Heart left ventricle (tissue), 16 donors: ENCODE measurements at places on chromosomes 2 and 18. TPM values are rescaled to one million over a fixed set of nuclear protein-coding genes. Genes with fewer than 3 reads are reported as not detected.

DNA sequence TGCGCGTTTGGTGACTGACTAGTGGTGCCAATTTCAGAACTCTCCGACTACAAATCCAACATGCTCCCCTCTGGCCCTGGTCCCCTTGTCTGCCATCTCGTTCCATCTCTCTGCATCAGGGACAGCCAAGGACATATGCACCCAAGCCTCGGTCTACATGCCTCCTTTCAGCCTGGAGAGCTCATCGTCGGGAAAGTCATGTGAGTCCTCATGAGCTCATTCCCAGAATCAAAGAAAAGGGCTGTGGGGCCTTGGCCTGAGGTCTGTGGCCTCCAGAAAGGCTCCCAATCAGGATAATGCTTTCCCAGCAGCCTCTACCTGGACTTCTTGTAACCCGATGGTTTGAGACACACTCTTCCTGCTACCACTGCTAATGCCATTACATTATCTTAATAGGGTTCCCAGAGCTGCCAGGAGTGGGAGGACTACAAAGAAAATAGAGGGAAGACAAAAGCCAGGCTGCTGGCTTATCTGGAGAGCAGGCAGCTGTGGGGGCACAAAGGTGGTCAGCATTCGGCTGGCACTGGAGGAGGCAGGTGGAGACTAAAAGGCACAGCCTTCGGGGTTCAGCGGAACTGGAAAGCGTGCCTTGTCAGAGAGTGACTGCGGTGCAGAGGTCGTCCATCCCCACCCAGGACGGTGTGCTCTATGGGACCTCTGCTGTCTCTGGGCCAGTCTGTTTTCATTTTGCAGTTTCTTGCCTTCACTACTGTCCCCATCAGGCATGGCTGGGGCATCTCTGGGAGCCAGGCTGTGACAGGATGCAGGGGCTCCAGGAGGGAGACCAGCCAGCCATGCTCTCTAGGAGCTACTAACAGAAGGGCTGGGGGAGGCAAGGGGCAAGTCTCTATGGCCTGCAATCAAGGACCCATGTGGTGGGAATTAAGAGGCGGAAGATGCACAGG, 104.4 kb upstream of the SMAD2 start:
- H3K4me1 ChIP-seq: peaks cover 17% of the 10 kb centered on the region
- no peak overlapping the region for H3K27ac ChIP-seq
- no peaks in the 10 kb centered on the region for H3K27me3 ChIP-seq
- no peak overlapping the region for H3K4me3 ChIP-seq

- no peaks in the 10 kb centered on the region for H3K36me3 ChIP-seq
- no peak overlapping the region for H3K4me3 ChIP-seq
- H3K27ac ChIP-seq: no peak overlapping the region
- no peak for DNase-seq
- H3K27me3 ChIP-seq: no peaks in the 10 kb centered on the region
- no peaks in the 10 kb centered on the region for H3K4me1 ChIP-seq
Measured at GRCh38 chr2:65666156-65666725, 233.8 kb upstream of the SPRED2 start.

The PIEZO2 gene
- total RNA-seq: not detected

The UGGT1 gene
- 32.0 TPM for total RNA-seq

DNA sequence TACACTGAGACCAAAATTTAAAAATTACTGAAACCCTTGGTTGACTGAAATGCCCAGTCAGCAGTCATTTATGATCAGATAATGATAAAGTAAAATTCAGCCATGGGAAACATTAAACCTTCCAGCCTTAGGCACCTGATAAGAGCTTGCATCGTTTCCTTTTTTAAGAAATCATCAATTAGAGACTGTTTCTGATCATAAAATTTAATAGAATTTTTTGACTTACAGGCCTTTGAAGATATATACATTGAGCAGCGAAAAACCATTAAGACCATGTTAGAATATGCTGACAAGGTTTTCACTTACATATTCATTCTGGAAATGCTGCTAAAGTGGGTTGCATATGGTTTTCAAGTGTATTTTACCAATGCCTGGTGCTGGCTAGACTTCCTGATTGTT, 99.6 kb upstream of the CSRNP3 start:
- H3K36me3 ChIP-seq: no peaks in the 10 kb centered on the region
- no peak for DNase-seq
- H3K27me3 ChIP-seq: no peaks in the 10 kb centered on the region
- no peak overlapping the region for H3K27ac ChIP-seq

DNA sequence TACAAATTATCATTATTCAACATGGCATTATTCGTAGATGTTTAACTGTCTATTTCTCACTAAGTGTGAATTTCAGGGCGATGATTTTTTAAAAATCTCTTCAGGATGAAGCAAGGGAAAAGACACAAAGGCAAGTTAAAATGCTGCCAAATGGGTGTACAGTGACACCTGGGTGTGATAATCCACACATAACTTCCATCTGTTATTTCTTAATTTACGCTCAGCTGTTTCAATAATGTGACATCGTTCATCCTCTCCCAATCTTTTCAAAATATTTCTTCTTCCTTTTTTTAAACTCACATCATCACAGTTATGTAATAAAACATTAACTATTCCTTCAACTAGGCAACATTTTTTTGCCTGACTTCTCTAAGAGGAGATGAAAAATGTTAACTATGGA, 10.6 kb downstream of the PDE1A start:
- no peaks in the 10 kb centered on the region for H3K27me3 ChIP-seq
- no peak overlapping the region for H3K27ac ChIP-seq
- H3K4me1 ChIP-seq: peaks cover 9% of the 10 kb centered on the region
- no peaks in the 10 kb centered on the region for H3K36me3 ChIP-seq

The C1GALT1C1L gene
- total RNA-seq: 0.79 TPM

GRCh38 chr2:13545320-13545719, 828.6 kb downstream of the TRIB2 start:
- H3K27me3 ChIP-seq: no peaks in the 10 kb centered on the region
- no peaks in the 10 kb centered on the region for H3K4me1 ChIP-seq
- H3K27ac ChIP-seq: no peak overlapping the region
- H3K4me3 ChIP-seq: no peak overlapping the region

GRCh38 chr2:19786408-19787058, 115.2 kb downstream of the TTC32 start:
- H3K36me3 ChIP-seq: no peaks in the 10 kb centered on the region
- H3K27ac ChIP-seq: no peak overlapping the region
- no peak for DNase-seq
- no peaks in the 10 kb centered on the region for H3K4me1 ChIP-seq

- DNase-seq: no peak
- no peaks in the 10 kb centered on the region for H3K36me3 ChIP-seq
- no peak overlapping the region for H3K4me3 ChIP-seq
- no peak overlapping the region for H3K27ac ChIP-seq
Measured at GRCh38 chr18:47724186-47724975, 206.1 kb downstream of the SMAD2 start.

- H3K4me1 ChIP-seq: peaks cover 73% of the 10 kb centered on the region
- no peak for DNase-seq
Measured at GRCh38 chr18:35050028-35050546, 8.9 kb downstream of the MAPRE2 start.

DNA sequence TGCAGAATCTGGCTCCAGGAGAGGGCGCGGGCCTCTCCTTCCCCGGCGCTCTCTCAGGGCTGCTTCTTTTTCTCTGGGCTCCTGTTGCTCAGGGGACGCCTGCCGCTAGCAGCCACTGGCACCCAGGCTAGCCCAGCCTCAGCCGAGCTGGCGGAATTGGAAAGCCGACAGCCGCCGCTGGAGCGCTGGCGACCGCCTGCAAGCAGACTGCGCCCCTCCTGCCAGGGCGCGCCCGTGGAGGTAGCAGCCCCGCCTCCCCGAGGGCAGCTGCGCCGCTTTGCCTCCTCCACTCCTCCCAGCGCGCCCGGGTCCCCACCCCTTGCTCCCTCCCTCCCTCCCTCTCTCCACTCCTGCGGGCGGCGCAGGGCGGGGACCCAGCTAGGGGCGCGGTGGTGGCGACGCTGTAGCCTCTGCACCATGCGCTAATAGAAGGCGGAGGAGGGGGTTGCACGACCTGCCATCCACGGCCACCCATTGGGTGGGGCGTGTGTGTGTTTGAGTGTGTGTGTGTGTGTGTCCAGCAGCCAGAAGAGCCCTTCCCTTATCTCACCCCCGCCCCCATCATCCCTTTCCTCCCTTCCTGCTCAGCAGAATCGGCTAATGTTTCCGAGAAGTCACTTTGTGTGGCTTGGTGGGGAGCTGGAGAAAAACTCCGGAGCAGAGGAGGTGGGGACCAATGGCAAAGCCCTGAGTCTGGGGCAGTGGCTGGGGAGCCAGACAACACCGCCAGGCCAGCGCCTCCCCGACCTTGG, at the start of gene SCN9A:
Gene SCN9A, minus strand, starts transcription at position 209 of the 752 bp plus-strand sequence. CDS start 64,188 bp downstream, outside the sequence.
- H3K4me1 ChIP-seq: peaks cover 14% of the 10 kb centered on the region
- H3K4me3 ChIP-seq: peak within 1 kb of the TSS; percentile 48
- H3K27ac ChIP-seq: no peak within 1 kb of the TSS
- peaks cover 4% of the 10 kb centered on the region for H3K27me3 ChIP-seq

- no peak for DNase-seq
- no peaks in the 10 kb centered on the region for H3K36me3 ChIP-seq
- no peak overlapping the region for H3K27ac ChIP-seq
- H3K4me1 ChIP-seq: no peaks in the 10 kb centered on the region
- no peak overlapping the region for H3K4me3 ChIP-seq
Measured at GRCh38 chr2:67437114-67437513, 40.0 kb downstream of the ETAA1 start.

- no peak overlapping the region for H3K27ac ChIP-seq
- no peaks in the 10 kb centered on the region for H3K36me3 ChIP-seq
- peaks cover 5% of the 10 kb centered on the region for H3K4me1 ChIP-seq
- H3K27me3 ChIP-seq: no peaks in the 10 kb centered on the region
- H3K4me3 ChIP-seq: no peak overlapping the region
- no peak for DNase-seq
Measured at GRCh38 chr2:160694631-160695030, 201.0 kb upstream of the RBMS1 start.

DNA sequence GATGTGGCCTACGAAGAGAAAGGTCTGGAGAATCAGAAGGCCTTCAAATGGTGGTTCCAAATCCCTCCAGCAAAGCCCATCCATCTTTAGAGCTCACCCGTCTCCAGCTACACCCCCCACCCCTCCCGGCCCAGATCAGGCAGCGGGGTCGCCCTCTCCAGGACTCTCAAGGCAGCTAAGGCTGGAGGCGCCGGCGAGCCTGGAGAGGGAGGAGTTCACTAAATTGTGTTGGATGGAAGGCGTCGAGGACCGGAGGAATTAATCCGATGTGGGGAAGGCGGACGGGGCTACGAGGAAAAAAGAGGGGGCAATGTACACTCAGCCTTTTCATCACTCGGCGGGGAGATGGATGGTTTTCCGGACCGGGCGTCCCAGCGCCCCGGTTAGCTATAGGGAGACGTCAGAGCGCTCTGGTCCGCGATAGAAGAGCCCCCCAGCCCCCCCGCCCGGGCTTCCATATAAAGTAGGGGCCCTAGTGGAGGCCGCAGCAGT, at the start of gene GRP:
Gene GRP, plus strand, starts transcription at position 487 of the 492 bp plus-strand sequence. CDS start 108 bp downstream, outside the sequence.
- H3K4me1 ChIP-seq: no peaks in the 10 kb centered on the region
- DNase-seq: no peak
- no peaks in the 10 kb centered on the region for H3K36me3 ChIP-seq
- H3K27ac ChIP-seq: no peak within 1 kb of the TSS
- peak within 1 kb of the TSS; percentile 9 for H3K4me3 ChIP-seq

DNA sequence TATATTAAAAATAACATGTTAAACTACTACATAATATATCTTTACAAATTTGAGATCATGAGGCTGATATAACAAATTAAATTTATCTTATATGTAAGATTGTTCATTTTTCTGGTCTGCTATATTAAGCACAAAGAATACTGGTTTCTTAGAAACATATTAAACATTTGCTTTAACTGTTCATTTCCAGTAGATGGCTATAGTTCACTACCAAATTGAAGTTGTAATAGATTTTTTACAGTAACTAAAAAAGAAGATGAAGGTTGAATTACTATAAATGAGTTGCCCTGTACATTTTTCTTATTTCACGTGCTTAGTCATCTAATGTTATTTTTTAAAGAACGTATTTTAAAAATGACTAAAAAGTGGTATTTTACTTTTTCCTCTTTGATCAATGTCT, 57.0 kb downstream of the ZNF407 start:
- peaks cover 6% of the 10 kb centered on the region for H3K36me3 ChIP-seq
- no peaks in the 10 kb centered on the region for H3K4me1 ChIP-seq
- H3K27ac ChIP-seq: no peak overlapping the region
- no peak overlapping the region for H3K4me3 ChIP-seq

GRCh38 chr18:62777814-62778213, 62.5 kb downstream of the PHLPP1 start:
- H3K27me3 ChIP-seq: no peaks in the 10 kb centered on the region
- no peaks in the 10 kb centered on the region for H3K36me3 ChIP-seq
- H3K4me3 ChIP-seq: no peak overlapping the region
- H3K27ac ChIP-seq: no peak overlapping the region
- H3K4me1 ChIP-seq: peaks cover 15% of the 10 kb centered on the region

The MBP gene
- total RNA-seq: 15.8 TPM

DNA sequence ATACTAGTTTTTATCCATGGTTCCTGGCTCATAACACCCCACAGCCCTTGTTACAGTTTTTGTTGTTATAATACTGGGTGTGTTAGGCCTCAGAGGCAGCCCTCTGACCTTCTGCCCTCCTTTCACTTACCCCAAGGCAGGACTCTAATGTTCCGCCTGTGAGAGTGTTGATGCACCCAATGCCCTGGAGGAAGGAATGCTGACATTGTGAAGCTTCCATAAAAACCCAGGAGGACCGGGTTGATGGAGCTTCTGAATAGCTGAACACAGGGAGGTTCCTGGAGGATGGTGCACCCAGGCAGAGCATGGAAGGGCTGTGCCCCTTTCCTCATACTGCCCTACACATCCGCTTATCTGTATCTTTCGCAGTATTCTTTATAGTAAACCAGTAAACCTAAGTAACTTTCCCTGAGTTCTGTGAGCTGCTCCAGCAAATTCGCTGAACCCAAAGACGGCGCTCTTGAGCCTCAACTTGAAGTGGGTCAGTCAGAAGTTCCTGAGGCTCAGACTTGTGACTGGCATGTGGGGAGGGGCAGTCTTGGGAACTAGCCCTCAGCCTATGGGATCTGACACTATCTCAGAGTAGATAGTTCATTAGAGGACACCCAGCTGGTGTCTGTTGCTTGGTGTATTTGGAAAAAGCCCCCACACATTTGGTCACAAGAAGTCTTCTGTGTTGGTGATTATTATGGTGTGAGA, 10.4 kb downstream of the STON1 start:
- H3K4me3 ChIP-seq: no peak overlapping the region
- H3K27me3 ChIP-seq: no peaks in the 10 kb centered on the region
- H3K4me1 ChIP-seq: peaks cover 22% of the 10 kb centered on the region
- no peak overlapping the region for H3K27ac ChIP-seq
- no peak for DNase-seq
